ENCODE measurements at places on chromosomes 6 and 20.
A peak's percentile ranks its signal among the peaks of the same experiment; 100 is the strongest.

GRCh38 chr20:3115190-3116107, 30.9 kb upstream of the AVP start:
- DNase-seq, result peak; percentile 93

DNA sequence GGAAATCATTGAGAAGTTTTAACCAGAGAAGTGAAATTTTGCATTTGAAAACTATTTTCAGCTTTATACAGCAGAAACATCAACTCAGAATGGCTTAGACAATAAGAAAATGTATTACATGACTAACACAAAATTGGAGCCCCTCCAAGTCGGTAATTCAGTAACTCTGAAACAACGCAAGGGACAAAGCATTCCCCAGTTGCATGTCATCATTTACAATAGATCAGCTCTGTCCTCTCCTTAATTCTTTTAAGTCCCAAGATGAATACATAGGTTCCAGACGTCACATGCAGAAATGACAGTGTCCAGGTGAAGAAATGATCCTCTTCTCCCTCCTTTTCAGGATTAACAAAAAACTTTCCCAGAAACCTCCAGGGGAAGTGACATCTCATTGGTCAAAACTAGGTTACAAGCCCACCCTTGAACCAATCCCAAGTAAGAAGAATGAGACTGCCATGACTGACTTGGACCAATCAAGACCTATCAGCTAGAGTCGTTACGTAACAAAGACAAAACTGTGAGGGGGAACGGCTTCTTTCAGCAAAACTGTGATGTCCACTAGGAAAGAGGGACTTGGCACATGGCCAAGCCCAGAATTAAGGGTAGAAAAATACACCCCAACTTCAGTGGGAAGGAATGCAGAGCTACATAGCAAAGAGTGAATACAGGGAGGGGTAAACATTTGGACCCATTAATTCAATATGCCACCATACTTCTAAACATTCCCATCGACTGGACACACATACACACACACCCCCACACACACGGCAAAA, 149.8 kb upstream of the PRND start:
- DNase-seq, result no peak

GRCh38 chr20:57190536-57191264, 75.7 kb downstream of the BMP7 start:
- no peak for DNase-seq

DNA sequence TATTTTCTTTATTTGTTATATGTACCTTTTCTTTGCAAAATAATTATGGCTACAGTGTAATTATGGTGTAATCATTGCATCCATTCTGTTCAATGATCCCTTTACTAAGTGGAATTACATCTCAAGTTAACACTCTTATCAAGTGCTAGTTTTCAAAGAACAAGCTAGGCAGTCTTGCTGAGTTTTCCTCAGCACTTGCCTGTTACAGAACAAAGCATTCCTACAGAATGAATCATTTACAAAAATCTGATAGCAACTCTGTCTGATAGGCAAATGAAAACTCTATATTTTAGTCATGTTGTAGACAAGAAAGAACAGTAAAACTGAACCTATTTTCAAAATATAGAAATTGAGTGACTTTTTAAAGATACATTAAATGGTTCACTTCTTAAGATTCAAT, 109.8 kb upstream of the POU3F2 start:
- no peak for DNase-seq

DNA sequence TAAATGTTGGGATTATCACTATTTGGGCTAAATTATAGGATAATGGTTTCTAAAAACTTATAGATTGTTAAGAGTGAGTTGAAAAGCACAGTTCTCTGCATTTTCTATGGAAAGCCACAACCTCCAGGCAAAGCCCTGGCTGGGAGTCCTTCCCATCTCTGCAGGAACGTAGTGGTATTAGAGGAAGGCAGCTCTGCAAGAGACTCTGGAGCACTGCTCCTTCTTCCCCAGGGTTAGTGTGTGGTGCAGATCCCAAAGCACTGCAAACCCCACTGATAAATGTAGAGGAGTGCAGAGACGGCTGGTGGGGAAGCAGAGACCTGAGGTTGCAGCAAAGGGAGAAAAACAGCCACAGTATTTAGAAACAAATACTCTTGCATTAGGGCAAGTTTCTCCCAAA, 225.3 kb downstream of the TINAG start:
- no peak for DNase-seq

- no peak for DNase-seq
These were observed 438.8 kb upstream of the EYS start for GRCh38 chr6:66145867-66146266.
